ENCODE measurements at places on chromosomes 5 and 9.

DNA sequence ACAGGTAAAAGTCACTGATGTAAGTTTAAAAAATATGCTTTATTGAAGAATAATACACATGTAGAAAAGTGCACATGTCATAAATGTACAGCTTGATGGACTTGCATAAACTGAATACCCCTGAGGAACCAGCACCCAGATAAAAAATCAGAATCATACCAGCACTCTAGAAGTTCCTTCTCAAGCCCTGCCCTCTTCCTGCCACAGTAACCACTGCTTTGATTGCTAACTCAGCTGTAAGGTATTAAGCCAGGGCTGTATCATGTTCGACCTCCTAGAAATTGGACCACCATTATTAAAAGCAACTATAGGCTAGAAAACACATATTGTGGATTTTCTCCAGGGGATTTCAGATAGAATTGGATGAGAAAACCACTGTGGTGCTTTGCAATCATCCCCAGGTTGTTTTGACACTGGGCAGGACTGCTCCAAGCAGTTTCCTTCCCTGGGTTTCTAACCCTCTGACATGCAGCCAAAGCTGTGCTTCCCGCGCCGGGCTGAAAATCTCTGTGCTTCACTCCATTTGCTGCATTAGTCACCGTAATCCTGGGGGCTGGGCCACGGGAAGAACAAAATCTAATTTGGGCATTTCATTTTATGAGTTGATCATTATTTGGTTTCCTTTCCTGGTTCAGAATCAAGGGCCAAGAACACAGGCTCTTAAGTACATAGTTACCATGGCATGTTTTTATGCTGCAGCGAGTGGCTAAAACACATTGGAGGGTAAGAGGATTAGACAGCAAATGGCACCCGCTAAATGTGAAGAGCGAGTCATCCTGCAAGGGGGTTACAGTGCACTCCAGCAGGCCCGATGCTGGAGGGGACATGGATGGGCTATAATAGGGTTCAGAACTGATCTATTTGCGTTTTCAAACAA, 139.4 kb upstream of the IL12B start:
- no peak for DNase-seq

DNA sequence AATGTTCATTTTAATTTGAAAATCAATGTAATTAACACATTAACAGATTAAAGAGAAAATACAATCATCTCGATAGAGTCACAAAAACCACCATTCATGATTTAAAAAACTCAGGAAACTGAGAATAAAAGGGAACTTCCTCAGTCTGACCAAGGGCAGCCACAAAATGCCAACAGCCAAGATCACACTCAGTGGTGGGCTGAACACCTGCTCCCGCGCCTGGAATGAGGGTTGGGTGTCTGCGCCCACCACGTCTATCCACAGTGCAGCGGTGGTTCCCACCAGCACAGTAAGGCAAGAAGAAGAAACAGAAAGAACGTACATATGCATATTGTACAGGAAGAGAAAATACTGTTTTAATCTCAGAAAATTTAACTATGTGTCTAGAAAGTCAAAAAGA, 11.7 kb upstream of the NSMF start:
- DNase-seq = no peak

DNA sequence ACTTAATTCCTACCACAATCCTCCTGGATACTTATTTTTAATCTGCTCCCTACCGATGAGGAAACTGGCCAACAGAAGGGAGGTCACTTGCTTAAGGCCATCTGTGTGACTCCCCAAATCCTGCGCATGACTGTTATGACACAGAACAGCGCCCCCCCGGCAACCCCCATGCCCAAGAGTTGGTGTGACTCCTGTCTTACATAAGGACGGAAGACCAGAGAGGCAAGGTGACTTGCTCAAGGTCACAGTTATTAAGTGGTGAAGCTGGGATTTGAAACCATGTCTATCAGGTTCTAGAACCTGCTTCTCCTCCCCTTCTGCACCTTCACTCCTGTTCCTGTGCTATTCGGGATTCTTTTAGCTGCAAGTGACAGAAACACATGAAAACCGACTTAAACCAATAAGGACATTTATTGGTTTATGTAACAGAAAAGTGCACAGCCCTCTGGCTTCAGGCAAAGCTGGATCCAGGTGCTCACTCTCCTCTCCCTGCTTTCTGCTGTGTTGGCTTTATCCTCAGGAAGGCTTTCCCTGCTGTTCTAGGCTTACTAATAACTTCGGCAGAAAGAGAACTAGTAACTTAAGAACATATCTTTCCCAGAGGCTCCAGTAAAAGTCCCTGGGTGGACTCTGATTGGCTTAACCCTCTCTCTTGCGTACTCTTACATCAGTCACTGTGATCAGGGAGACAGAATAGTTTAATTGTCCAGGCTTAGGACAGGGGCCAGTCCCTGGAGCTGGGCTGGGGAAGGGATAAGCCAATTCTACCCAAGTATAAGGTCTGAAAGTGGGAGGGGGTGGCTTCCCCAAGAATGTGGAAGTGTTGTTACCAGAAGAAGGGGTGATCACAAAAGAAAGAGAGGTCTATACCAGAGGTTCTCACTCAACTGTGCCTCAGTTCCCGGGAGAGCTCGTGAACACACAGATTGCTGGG, 43.7 kb downstream of the FGF18 start:
- peak; percentile 10 for DNase-seq

DNA sequence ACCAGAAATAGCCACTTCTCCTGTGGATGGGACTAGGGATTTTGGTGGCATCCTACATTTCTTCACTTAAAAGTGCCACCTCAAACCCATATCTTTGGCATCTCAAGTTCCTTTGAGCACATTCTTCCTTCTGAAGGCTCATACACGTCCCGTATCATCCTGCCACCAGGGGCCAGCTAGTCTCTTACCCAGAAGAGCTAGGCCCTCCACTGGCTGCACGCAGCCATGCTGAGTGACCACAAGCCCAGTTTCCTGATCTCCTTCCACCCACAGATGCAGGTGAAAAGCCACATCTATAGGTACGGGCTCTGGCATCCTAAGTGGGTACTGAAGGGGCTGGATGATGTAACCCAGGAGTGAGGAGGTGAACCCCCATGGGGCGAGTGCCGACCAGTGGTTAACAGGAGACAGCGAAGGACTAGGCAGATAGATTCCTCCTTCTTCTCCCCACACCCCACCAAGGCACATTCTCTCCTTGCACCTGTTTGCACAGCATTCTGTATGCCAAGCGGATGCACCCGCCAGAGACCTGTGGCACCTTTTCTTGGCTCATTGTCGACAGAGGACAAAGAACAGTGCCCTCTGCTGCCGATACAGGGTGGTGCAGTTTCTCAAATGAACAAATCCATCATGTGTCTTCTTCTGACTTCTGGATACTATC, 14.4 kb upstream of the SCGB3A1 start:
- DNase-seq = peak; percentile 76

GRCh38 chr9:129250786-129251185, 72.7 kb upstream of the IER5L start:
- no peak for DNase-seq

DNA sequence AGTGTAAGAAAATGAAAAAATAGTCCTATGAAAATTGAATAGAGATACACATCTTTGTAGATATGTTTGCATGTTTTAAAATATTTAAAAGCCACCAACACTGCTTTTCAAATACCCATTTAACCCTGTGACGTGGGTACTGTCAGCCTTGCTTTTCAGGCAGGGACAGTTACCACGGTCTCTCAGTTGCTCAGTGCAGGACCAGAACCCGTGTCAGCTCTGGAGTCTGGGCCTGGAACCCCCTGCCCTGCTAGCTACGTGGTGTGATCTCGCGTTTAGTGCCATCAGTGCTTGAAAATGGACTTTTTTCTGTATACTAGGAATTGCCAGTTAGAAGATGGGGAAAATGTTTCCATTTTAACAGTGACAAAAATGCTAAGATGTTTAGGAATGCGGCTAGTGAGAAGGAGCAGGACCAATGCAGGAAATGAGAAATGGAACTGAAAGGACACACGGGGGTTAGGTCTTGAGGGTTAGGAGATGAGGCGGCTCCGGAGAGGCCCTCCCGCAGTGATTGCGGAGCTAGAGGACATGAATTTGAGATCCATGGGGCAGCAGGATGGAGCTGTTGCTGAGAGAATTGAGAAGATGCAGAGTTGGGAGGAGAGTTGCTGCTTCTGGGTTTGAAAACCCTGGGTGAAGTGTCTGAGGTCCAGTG, 13.7 kb downstream of the RNU6ATAC start:
- DNase-seq = no peak

GRCh38 chr5:168266016-168266415, 25.4 kb upstream of the WWC1 start:
- DNase-seq = no peak

DNA sequence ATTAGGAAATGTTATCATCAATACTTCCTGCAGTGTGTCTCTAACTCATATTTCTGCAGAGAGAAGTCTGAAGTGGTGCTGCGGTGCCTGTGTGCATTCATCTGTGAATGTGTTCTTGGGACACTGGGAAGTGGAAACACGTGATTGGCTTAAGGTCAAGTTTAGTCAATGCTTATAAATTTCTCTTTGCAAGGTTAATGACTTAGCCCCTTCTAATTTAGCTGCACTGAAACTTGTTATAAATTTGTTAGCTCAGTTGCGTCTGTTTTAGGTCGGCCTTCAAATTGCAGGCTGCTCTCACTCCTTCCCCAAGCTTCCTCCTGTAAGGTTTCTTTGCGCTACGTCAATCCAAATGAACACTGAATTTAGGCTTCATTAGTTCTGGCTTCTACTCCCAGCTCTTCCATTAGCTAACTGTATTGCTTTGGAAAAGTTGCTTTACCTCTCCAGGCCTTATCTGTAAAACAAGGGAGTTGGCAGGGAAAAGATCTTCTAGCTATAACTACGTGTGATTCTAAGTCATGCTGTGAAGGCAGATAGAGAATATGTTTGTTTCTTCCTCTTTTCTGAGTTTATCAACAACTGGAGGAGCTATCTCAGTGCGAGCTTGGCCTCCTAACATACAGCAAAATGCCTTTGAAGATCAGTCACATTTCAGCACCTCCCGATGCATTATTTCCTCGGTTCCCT, 341.8 kb downstream of the NFIB start:
- no peak for DNase-seq

GRCh38 chr9:99373912-99374311, 151.8 kb downstream of the SEC61B start:
- no peak for DNase-seq

DNA sequence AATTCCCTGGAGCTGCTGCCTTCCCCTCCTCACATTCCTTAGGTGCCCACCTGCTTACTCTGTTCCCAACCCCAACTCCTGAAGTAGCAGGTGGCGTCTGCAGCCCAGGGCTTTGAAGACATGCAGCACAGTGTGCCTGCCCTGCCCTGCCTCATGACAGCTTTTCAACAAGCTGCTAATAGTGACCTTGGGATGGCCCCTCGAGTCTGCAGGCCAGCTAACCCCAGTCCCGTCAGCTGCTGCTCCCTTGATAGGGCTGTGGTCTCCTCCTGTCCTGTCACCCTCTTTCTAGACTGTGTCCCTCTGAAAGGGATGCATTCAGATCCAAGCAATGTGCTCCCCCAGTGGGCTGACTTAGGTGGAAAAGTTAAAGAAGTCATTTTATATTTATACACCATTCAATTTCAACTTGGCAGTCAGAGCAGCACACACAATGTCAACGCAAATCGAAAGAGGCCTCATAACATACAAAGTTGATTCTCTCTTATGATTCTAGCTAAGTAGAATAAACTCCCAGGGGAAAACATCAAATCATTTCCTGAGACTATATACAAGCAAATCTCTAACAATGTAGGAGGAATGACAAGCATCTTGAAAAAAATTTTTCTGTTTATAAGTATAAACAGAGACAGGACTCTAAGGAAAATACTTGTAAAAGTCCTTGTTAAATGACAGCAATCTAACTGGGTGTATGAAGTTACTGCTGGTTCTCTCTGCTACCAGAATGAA, 37.9 kb downstream of the ADRB2 start:
- DNase-seq = no peak

GRCh38 chr9:131505012-131505411, 2.3 kb downstream of the POMT1 start:
- peak; percentile 46 for DNase-seq

GRCh38 chr9:17135295-17136160, 688 bp downstream of the CNTLN start:
- peak; percentile 81 for DNase-seq

DNA sequence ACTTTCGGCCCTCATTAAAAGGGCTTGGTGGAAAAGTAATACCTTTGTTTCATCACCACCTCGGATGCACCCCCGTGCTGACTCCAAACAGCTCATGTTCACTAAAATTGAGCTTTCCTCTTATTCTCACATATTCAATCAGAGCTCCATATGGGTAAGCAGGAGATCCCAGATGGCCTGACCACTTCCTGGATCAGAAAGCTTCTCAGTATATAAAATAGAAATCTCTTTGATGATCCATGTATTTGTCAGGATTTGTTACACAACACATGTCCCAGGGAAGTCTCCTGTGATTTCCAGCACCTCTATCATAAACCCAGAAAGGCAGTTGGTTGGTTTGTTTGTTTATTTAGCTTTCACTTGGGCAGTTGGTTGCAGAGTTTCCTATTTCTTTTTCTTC, 402.0 kb downstream of the MLLT3 start:
- no peak for DNase-seq

DNA sequence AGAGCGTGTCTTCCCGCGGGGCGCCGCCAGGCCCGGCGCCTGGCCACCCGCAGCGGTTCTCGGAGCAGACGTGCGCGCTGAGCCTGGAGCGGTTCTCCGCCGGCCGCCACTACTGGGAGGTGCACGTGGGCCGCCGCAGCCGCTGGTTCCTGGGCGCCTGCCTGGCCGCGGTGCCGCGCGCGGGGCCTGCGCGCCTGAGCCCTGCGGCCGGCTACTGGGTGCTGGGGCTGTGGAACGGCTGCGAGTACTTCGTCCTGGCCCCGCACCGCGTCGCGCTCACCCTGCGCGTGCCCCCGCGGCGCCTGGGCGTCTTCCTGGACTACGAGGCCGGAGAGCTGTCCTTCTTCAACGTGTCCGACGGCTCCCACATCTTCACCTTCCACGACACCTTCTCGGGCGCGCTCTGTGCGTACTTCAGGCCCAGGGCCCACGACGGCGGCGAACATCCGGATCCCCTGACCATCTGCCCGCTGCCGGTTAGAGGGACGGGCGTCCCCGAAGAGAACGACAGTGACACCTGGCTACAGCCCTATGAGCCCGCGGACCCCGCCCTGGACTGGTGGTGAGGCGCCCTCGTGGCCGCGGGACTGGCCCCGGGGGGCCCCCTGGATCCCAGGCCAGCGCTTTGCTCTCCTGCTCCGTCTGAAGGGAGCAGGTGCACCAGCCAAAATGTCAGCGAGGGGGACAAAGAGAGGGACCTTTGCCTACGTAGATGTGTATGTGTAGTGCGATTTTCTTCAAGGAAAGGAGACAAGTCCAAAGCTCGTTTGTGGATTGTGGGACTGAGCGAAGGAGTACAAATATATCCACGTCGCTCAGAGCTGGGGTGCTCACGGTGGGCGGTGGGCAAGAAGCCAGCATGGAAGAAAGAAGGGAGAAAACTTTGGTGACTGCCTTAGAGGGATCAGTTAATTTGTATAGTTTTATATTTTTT, 19.5 kb downstream of the BTNL9 start:
- no peak for DNase-seq

GRCh38 chr5:81724571-81724970, 26.3 kb downstream of the SSBP2 start:
- DNase-seq = no peak

GRCh38 chr9:109401990-109402318, 81.1 kb upstream of the EPB41L4B start:
- DNase-seq = no peak

GRCh38 chr5:141518618-141519015, 29.7 kb downstream of the PCDHGC5 start:
- DNase-seq = no peak

All from erythroblast (primary cell).